ENCODE measurements at places on chromosomes 16 and 17.

DNA sequence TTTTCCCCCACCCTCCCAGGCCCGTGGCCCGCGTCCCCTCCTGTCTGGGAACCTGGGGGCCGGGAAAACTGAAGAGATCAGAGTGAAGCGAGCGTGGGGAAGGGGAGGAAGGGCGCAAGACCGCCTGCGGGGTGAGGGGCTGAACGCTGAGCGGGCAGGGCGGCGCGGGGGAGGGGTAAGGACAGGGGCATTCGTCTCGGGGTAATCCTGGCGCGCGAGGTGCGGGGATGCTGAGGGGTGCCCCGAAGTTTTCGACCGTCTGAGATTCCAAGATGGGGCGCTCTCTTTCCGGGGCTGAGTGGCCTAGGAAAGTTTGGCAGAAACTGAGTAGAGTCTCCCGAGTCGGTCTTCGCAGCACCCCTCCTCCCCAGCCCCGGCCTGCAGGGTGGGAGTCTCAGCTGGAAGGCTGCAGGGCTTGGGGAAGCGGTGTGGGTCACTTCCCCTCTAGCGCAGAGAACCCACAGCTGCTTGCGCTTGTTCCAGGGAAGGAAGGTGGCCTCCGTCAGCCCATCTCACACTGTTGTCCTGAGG is 555 bp downstream of the TTYH2 start:
- DNase-seq: no peak

DNA sequence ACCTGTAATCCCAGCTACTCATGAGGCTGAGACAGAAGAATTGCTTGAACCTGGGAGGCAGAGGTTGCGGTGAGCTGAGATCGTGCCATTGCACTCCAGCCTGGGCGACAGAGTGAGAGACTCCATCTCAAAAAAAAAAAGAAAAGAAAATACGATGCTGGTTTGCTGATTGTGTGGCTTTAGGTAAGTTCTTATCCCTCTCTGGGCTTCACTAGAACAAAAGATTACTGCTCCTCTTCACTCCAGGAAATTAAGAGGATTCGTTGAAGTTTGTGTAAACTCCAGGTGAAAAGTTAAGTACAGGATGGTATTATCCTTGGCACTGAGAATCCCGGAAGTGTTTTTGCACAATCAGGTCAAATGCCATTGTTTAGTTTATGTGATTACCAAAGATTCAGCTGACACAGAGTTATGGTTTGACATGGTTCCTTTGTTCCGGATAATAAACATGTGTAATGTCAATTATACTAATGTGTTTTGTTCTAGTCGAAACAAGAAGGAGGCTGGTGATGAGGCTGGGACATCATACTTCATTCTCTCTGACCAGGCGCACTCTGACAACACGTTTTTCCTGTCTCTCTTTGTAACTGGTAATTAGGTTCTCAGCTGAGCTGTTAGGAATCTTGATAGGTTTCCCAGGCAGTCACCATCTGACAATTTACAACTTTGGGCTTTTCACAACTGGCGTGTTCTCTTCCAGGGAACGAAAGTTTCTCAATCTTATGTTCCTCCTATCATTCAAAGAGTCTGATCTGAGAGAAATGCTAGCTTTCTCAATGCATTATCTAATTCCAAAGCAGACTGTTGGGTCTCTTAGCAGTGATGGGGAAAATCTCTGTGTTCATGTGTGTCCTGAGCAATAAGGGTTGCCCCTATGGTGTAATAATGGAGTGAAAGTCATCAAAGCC is 10.8 kb upstream of the TAOK1 start:
- DNase-seq: no peak

DNA sequence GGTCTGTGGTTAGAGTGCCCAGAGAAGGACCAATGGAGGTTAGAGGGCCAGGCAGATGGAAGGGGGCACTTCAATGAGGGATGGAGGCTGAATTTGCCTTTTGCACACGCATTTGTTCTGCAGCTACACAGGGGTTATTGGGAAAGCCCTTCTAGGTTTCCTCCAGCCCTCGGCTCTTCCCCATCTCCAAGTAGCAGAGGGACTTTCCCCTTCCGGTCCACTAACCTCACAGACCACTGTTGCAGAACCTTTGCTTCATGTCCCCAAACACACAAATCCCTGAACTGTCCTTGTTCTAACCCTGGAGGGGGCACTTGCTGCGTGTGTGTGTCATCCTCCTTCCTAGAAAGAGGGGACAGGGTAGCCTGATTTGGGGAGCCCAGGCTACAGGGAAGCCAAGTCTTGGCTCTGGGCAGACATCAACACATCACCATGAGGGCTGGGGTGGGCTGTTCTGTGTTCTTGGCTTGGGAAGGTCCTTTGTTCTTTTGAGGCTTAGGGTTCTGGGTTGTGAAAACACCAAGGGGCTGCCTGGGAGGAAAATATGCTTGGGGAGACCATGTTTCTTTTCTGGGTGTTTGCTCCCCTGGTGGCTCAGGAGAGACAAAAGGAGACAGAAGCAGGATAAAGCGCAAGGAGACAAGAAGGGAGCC is 7.3 kb upstream of the NR1D1 start:
- DNase-seq: no peak

DNA sequence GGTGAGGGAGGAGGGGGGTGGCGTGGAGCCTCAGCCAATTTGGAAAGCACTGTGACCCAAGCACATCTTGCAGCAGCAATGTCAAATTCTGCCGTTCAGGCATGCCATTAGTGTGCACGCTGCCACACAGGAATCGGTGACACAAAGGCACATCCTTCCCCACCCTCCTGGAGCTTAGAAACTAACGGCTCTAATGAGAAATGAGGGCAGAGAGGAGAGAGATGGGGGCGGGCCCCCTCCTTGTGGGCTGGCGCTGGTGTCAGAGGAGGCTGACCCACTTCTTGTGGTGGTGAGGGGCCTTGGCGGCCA is 94.8 kb downstream of the RTN4RL1 start:
- no peak for DNase-seq

GRCh38 chr17:17447264-17447663 is 29.5 kb upstream of the MED9 start:
- DNase-seq: no peak
